ENCODE measurements at places on chromosomes 5 and 9.
A peak's percentile ranks its signal among the peaks of the same experiment; 100 is the strongest.

DNA sequence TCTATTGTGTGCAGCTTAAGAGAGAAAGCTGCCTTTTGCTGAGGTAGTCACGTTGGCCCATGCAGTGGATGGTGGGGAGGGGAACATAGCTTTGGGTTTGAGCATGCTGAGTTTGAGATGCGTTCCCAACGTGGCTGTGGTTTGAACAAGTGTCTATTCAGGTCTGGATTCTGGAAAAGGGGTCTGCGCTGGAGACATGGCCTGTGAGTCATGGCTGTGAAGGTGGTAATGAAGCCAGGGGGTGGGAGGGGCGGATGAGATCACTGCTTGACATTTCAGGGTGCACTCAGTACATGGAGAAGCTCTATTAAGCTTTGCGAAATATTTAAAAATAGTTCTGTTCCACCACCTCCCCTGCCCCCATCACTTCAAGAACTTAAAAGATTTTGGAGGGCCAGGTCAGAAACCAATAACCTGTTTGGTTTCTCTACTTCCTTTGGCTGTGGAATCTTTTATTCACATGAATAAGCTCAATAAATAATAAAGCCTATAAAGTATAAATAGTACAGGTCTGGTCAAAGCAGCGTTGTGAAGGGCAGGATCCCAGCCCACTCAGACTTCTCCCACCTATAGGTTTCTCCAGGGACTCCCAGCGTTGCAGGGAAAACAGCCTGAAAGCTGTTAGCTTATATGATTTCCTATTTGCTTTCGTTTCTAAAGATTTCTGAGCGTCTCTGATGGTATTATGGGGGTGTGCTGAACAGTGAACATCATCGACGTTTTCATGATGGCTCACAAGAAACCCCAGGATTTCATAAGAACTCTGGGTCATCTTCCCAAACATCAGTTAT is 189.9 kb downstream of the NSG2 start:
- DNase-seq: no peak

- DNase-seq: no peak
These were observed 6.8 kb downstream of the PIP5KL1 start for GRCh38 chr9:127923771-127924170.

GRCh38 chr9:115191667-115192066 is 73.7 kb upstream of the TNC start:
- DNase-seq: no peak

- no peak for DNase-seq
These were observed 68.9 kb downstream of the RASEF start for GRCh38 chr9:82993856-82994605.

- DNase-seq: peak; percentile 64
These were observed 47.3 kb upstream of the PHYKPL start for GRCh38 chr5:178279723-178280438.

DNA sequence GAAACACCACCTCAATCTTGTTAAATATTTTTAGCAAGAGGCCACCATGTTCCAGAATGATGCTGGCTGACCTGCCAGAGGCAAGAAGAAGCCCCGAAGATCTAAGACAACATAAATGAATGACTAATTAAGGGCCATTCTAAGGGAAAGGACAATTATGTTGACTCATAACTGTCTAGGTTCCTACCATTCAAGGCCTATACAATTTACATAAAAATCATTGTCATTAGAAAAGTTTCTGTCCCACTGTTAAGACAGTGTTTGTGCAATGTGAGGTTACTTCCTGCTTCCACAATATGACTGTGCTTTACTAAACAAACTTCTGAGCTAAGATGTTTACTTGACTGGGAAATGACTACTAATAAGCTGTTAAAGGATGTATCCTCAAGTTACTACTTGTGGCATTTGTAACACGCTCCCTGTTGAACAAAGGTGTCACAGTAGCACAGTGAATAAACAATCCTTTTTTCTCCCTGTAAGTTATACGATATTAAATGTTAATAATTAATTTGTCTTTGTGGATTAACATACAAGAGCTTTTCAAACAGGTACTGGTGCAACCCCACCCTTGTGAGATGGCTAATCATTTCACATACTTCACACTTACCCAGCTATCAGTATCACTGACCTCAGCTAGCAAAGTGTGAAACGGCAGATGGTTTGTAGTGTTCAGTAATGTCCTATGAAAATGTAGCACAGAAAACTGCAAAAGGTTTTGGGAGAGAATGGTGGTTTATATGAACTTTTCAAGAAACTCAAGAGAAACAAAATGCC is 195.8 kb downstream of the EFNA5 start:
- DNase-seq: no peak

DNA sequence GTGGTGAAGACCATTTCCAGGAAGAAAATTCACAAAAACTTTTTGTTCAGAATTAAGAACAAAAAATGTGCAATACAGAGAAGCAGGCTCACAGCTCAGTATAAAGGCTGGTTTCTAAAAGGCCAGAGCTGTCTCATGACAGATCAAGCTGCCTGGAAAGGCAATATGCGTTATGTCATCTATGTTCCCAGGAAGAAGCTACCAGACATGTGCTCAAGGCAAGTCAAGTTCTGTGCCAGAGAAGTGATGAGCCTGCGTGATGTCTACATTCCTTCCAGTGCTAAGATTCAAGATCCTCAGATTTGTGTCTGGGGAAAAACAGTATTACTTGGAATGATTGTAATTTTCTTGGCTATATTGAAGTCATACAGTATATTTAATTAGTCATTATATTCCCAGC is 104.3 kb downstream of the PDE4D start:
- no peak for DNase-seq

GRCh38 chr9:34406219-34406618 is 29.5 kb upstream of the MYORG start:
- no peak for DNase-seq

- DNase-seq: peak; percentile 5
These were observed 43.5 kb upstream of the PCAT7 start for GRCh38 chr9:94511134-94511954.

- DNase-seq: peak; percentile 56
These were observed 31.2 kb upstream of the CRB2 start for GRCh38 chr9:123324767-123325183.

DNA sequence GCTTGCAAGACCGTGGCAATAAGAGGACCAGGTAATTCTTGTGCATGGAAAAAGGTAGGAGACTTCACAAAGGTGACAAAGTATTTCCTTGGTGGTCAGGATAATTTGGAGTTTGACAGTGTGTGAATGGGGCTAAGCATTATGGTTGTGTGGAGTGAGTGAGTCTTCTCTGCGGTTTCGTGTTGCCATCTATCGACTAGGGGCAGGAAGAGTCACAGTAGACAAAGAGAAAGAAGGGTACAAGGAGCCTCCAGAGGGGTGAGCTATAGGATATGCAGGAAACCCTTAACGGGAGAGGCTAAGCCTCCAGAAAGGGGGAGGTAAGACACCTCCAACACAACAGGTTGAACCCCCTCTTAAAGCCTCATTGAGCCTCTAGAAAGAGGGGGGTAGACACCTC is 64.0 kb upstream of the RANBP6 start:
- DNase-seq: no peak

DNA sequence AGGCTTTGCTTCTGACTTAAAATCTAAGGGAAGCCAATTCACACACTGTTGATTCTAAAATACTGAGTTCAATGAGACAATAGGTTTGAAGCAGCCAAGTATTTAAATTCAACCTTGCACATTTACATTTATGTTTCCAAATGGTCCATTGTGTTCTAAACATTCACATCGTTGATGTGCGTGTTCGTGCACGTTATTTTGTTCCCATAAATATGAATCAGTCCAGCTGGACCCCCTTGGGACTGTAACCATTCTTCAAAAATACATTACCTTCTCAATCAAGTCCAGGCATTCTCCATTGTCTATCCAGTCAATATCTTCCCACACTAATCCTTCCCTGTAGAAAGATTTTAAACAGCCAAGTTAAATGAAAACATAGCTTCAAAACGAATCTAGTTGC is 146.4 kb upstream of the RETREG1 start:
- DNase-seq: no peak

DNA sequence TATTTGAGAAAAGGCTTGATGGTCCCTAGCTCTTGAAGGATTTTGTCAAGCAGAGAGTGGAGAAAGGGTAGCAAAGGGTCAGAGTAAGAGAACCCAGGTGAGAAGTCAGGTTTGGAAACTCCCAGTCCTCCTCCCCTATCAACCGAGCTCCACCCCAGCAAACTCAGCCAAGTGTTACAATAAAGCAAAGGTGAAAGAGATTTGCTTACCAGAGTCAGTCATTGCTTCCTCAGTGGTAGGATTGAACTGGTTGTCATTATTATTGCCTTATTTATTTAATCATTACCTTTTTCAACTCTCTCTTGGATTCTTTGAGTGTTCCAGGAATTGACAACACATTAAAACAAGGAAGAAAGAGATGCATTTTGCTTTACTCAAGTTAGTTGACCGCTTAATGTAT is 80.5 kb downstream of the RFK start:
- DNase-seq: no peak

DNA sequence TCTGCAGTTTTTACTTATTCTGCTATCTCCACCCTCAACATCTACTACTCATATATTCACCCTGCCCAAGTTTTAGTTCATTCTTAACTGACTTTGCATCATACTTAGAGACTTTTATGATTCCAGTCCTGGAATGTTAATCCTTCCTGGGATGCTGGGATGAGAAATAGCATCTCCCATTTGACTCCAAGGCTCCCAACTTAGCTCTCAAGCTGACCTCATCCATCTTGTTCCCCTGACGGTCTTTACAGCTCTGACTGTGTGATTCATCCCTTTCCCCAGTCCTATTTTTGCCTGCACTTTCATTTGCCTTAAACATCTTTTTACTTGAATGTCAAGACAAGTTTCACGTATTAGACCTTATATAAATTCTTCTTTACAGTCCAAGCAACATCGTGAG is 297.8 kb downstream of the EPB41L4A start:
- no peak for DNase-seq
